ENCODE measurements at places on chromosomes 13 and 19. TPM values are rescaled to one million over a fixed set of nuclear protein-coding genes. Genes with fewer than 3 reads are reported as not detected.

Gene LILRA6
- not detected for total RNA-seq

Gene HSD17B14
- total RNA-seq, result 2.2 TPM

Gene CPAMD8
- 1.6 TPM for total RNA-seq

Gene VSIG10L
- 1.2 TPM for total RNA-seq

Gene PTPRH
- 5.7 TPM for total RNA-seq

Gene LAIR1
- not detected for total RNA-seq

Gene EFNA2
- total RNA-seq, result not detected

Gene ALG11
- 21.4 TPM for total RNA-seq

Gene GRIN3B
- 0.20 TPM for total RNA-seq

Gene RFX1
- total RNA-seq, result 6.6 TPM

Gene INSL3
- not detected for total RNA-seq

Gene DAND5
- total RNA-seq, result 0.13 TPM

Gene VN1R2
- not detected for total RNA-seq

Gene ZNF681
- 0.43 TPM for total RNA-seq

Gene SERP2
- 8.0 TPM for total RNA-seq

Gene S1PR5
- total RNA-seq, result 4.8 TPM

Gene MAMSTR
- 0.69 TPM for total RNA-seq

Gene VSTM1
- not detected for total RNA-seq

Gene ACP7
- 11.4 TPM for total RNA-seq
